ENCODE measurements at places on chromosomes 7 and 10. TPM values are rescaled to one million over a fixed set of nuclear protein-coding genes. Genes with fewer than 3 reads are reported as not detected.

PDE1C gene
- 7.2 TPM for total RNA-seq

CDHR1 gene
- total RNA-seq = 0.05 TPM

PSD gene
- not detected for total RNA-seq

SLC26A3 gene
- not detected for total RNA-seq

NPC1L1 gene
- total RNA-seq = not detected

ASB10 gene
- total RNA-seq = not detected

ANKRD2 gene
- 0.67 TPM for total RNA-seq

RELN gene
- 27.9 TPM for total RNA-seq

HTR7 gene
- not detected for total RNA-seq

EDRF1 gene
- 12.6 TPM for total RNA-seq

Data from mammary microvascular endothelial cell (primary cell).